ENCODE measurements at places on chromosomes 13 and 19. TPM values are rescaled to one million over a fixed set of nuclear protein-coding genes. Genes with fewer than 3 reads are reported as not detected.

The VSTM2B gene
- not detected for total RNA-seq

The MYH14 gene
- total RNA-seq = 107 TPM

The PTH2 gene
- total RNA-seq = not detected

DNA sequence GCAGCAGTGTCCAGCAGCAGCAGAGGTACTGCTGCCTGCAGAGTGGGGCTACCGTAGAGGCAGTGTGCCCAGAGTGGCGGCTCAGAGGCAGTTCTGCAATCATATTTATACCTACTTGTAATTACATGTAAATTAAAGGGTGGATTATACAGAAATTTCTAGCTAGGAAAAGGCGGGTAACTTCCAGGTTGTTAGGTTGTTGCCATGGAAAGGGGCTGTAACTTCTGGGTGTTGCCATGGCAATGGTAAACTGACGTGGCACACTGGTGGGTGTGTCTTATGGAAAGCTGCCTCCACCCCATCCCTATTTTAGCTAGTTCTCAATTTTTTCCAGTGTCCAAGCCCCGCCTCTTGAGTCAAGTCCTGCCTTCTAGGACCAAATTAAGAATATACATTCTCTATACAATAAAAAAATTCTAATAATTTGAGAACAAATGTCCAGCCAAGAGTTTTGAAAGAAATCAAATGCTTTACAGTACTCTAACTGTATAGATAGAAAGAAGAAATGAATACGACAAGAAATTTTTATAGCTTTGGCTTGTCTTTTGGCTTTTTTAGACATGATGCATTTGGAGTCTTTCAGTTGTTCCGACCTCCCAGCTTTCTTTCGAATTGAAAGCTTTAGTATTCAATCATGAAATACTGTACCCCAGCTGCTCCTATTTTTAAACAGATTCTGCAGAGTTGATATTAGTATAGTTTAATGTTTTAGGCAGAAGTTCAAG lies 816.6 kb downstream of the DIAPH3 start:
- no peak for DNase-seq

GRCh38 chr19:47239152-47239551 lies 8.2 kb upstream of the BBC3 start:
- DNase-seq = no peak
